ENCODE measurements at places on chromosomes 3 and 15. TPM values are rescaled to one million over a fixed set of nuclear protein-coding genes. Genes with fewer than 3 reads are reported as not detected.

- DNase-seq: peak; percentile 81
Measured at GRCh38 chr15:68054628-68055223, 611 bp downstream of the PIAS1 start.

DNA sequence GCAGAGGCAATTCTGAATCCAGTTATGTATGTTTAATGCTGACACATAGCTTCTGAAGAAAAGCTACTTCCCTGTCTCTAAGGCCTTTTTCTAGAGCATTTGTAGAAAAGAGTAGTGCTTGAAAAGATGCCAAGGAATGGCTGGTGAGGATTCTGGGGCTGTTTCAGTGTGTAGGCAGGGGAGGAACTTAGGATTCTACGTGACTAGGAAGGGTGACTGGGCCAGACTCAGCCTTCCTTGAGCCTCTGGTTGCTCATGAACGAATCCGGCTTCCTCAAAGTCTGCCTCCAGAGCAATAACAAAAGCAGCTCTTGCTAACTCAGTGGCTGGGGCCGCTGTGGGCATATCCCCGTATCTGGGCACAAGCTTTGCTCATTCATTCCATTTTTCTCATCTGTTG lies 104.8 kb upstream of the WNT5A start:
- no peak for DNase-seq

DNA sequence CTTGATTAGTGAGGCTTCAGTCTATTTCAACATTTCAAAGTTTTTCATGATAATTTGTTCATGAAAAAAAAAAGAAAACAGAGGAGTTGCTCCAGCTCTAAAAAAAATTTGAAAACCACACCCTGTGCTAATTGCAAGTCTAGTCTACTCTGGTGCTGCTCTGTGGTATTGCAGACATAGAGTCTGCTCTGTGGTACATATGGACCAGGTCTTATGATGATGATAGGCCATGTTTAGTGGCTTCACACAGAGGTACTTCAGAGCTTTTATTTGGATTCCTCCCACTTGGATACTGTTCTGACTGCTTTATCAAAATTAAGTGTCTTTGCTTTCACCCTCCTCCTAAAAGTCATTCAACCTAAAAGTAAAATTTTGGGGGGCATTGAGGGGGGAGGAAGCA lies 160.8 kb downstream of the ALCAM start:
- DNase-seq: no peak

- DNase-seq: no peak
Measured at GRCh38 chr3:4822568-4822967, 156.7 kb upstream of the BHLHE40 start.

DNA sequence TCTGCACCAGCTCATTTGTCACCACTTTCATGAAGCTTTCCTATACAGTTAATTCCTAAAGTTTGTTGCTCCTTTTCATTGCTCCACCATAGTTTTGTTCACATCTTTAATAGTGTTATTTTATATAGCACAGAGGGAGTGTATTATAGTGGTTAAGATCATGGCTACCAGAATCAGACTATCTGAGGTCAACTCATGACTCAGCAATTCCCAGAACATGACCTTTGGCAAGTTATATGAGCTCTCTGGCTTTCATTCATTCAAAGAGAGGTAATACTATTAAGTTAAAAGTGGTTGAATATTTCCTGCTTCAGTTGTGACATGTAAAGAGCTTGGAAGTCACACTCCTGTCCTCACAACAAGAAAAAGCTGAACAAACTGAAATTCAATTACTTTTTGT lies 1073.5 kb downstream of the NAALADL2 start:
- no peak for DNase-seq

DNA sequence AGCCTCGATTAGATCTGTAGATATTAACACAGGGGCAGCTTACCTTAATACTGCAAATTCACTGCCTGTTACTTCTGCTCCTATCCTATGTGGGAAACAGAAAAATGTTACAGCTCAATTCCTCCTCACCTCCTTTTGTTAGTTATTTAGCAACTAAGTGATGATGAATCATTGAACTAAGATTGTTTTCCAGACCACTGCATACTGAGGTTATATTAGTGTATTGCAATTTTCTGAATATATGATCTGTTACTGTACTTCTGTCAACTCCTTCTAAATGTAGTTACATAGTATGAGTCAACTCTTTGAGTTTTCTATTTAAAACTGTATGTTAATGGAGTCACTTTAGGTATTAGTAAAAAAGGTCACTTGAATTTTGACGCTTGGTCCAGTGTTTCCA lies 331.5 kb upstream of the SLCO3A1 start:
- no peak for DNase-seq

The PAQR9 gene
- not detected for polyA plus RNA-seq

The UCN2 gene
- polyA plus RNA-seq: not detected
